ENCODE measurements at places on chromosomes 13 and 19.

DNA sequence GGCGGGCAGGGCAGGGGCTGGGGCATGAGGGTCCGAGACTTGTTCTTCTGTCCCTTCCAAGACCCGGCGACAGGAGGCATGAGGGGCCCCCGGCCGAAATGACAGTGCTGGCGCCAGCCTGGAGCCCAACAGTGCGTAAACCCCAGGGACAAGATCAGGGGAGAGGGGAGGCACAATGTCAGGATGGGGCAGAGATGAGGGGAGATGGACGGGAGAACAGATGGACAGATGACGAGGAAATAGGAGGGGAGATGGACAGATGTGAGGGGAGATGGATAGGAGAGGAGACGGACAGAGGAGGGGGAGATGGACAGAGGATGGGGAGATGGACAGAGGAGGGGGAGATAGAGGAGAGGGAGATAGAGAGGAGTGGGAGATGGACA is 518 bp downstream of the FLT3LG start:
- no peak for DNase-seq

GRCh38 chr13:39036212-39036611 is 1.7 kb downstream of the PROSER1 start:
- DNase-seq, result no peak

- no peak for DNase-seq
Observed at GRCh38 chr19:51503286-51503817, 1.8 kb upstream of the SIGLEC12 start.

GRCh38 chr13:43489233-43489632 is 297.5 kb downstream of the ENOX1 start:
- no peak for DNase-seq

GRCh38 chr19:16773259-16773658 is 53.6 kb downstream of the NWD1 start:
- DNase-seq, result no peak

DNA sequence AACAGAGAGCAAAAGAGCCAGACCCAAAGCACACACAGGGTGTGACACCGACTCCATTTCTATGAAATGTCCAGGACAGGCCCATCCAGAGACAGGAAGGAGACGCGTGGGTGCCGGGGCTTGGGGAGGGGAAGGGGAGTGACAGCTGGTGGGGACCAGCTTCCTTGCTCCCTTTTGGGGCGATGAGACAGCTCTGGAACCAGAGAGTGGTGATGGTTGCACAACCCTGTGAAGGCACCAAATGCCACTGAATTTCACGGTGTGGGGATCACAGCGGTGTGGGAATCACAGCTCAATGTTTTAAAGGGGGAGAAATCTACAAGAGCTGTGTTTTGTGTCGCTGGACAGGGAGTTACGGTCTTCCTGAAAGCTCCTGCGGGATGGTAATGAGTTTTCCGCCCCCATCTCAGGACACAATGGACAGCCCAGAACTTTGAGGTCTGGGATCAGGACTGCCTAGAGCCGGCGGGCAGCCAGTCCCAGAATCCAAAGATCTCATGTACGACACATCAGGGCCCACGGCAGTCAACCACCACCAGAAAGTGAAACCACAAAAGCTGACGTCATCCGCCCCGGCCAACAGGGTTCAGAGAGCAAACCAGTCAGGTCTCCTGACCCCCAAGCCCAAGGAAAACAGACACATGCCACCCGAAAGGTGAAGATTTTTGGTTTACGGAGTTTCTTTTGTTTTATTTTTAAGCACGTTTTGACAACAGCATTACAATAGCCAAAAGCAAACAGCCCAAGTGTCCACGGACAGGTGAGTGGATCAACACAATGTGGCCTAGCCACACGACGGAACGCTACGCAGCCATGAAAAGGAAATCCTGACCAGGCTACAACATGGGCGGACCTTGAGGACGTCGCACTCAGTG is 7.3 kb downstream of the SGTA start:
- DNase-seq, result peak; percentile 86

GRCh38 chr19:7869453-7869909 is 4.7 kb downstream of the PRR36 start:
- no peak for DNase-seq

DNA sequence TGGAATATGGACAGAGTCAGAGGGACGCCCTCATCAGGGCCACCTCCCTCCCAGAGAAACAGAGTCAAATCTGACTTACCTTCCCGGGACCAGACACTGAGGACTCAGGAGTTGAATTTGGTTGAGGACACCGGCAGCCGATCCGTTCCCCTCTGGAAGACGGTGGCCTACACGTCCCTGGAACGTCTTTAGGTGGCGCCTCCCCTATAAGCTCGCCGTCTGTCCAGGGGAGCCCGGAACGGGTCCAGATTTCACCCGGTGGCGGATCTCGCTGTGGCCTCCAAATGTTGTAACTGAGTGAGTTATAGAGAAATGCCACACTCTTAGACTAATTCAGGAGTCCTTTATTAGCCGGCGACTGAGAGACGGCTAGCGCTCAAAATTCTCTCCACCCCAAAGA is 9.0 kb downstream of the TNFSF14 start:
- DNase-seq, result no peak

DNA sequence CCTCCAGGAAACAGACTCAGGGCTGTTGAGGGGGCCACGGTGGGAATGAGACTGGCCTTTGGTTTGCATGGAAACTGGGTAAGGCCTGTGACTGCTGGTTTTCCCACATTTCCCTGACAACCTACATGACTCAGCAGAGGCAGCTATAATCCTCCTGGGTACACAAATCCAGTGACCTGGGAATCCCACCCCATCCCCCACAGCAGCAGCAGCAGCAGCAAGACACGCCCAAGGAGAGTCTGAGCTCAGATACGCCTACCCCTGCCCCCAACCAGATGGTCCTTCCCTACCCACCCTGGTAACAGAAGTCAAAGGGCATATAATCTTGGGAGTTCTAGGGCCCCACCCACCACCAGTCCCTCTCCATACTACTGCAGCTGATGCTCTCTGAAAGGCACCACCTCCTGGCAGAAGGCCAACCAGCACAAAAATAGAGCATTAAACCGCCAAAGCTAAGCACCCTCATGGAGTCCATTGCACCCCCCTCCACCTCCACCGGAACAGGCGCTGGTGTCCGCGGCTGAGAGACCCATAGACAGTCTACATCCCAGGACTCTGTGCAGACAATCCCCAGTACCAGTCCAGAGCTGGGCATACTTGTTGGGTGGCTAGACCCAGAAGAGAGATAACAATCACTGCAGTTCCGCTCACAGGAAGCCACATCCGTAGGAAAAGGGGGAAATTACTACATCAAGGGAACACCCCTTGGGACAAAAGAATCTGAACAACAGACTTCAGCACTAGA is 237.2 kb upstream of the SPRY2 start:
- peak; percentile 16 for DNase-seq

GRCh38 chr13:46516599-46517338 is 36.2 kb upstream of the LRCH1 start:
- peak; percentile 68 for DNase-seq

DNA sequence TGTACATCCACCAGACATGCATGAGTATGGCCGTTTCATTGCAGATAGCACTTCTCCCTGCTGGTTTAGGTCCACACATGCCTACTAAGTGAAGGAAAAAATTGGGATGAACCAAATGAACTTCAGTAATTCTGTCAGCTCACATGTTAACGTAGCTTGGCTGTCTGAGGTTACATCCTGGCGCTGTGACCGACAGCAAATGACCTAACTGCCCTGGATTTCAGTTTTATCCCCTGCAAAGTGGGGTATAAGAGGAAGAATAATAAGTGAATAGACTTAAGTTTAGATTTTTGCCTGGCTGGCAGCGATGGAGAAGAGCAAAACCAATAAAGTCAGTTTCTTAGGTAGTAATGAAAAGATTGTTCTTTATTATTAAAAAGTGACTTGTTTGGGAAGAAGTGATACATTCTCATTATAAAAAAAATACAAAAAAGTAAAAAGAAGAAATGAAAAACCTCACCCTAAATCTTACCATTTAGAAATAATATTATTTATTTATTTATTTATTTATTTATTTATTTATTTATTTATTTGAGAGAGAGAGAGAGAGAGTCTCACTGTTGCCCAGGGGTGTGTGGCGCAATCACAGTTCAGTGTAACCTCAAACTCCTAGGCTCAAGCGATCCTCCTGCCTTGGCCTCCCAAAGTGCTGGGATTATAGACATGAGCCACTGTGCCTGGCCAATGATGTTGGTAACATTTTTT is 4.2 kb upstream of the RNF113B start:
- DNase-seq, result no peak

GRCh38 chr13:36133950-36134626 is 2.9 kb upstream of the DCLK1 start:
- no peak for DNase-seq

DNA sequence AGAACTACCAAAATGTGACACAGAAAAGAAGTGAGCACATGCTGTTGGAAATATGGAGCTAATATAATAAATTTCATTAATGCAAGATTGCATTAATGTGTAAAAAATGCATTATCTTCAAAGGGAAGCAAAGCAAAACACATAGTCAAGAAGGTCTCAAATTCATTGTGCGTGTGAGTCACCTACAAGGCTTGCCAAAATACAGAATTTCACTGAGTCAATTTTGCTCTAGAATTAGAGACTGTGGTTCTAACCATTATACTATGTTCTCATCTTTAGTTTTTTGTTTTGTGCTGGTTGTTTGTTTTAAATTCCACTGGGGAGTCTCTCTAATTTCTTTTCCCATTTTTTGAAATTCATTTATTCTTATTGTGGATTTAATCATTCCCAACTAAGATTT is 149.8 kb upstream of the SLITRK1 start:
- DNase-seq, result peak; percentile 12

GRCh38 chr19:51566489-51567100 is 4.5 kb upstream of the ZNF175 start:
- no peak for DNase-seq
